Mesenteric fat pad (tissue), 1 donor: ENCODE measurements at places on chromosomes 4 and X. TPM values are rescaled to one million over a fixed set of nuclear protein-coding genes. Genes with fewer than 3 reads are reported as not detected.

GRCh38 chrX:117689956-117690355 lies 426.7 kb downstream of the KLHL13 start:
- DNase-seq, result no peak

Gene MAGEH1
- total RNA-seq, result 19.1 TPM

DNA sequence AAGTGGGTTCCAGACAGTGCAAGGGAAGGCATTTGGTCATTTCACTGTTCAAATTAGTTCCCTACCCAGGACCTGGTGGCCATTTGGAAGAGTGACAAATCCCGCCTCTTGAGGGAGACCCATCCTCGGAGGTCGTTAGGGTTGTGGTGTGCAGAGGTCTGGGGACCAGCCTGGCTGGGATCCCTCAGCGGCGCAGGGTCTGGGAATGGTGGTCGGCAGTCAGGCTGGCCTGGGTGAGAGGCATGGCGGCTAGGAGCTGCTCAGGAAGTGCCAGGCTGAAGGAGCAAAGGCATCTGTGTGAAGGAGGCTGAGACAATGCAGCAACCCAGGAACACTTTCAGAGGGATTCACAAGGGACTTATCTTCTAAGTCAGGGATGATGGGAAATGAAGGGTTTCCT lies 6.7 kb downstream of the NLGN3 start:
- DNase-seq, result no peak

GRCh38 chr4:23972187-23972586 lies 82.3 kb upstream of the PPARGC1A start:
- no peak for DNase-seq

DNA sequence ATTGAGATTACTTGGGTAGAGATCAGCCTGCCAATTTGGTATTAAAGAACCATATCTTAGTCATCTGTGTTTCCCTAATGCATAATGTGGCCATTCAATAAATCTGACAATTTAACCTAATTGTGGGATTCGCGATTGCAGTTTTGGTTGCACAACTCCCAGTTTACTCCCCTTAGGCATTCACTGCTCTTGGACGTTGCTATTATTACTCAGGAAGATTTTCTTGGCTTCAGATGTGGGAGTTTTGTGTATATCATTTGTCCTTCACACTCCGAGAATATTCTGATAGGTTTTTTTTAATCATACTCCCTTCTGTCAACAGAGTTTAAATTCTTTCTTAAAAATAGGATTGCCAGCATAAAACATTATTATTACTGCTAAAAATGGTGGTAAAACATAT lies 22.0 kb upstream of the TRPC3 start:
- no peak for DNase-seq

GRCh38 chrX:64437665-64438064 lies 42.4 kb upstream of the MTMR8 start:
- no peak for DNase-seq
